ENCODE measurements at places on chromosomes 1 and 21.

GRCh38 chr1:29379443-29380073 is 143.2 kb downstream of the PTPRU start:
- no peak for DNase-seq

GRCh38 chr1:107590900-107591622 is 373.9 kb downstream of the VAV3 start:
- DNase-seq, result no peak

- DNase-seq, result no peak
These were observed 256.6 kb downstream of the CTH start for GRCh38 chr1:70667494-70668170.

- DNase-seq, result no peak
These were observed 225.9 kb downstream of the TTLL7 start for GRCh38 chr1:83773059-83773458.

Measured in stimulated activated CD4-positive, alpha-beta T cell treated with anti-CD3 and anti-CD28 coated beads, Interleukin-15, amount 100 ng/mL, for 1 hour (primary cell).